ENCODE measurements at places on chromosomes 1 and 21. TPM values are rescaled to one million over a fixed set of nuclear protein-coding genes. Genes with fewer than 3 reads are reported as not detected.

Gene DVL1
- 82.8 TPM for total RNA-seq

Gene PDC
- total RNA-seq, result not detected

Gene CD48
- 3.3 TPM for total RNA-seq

Gene CNIH3
- total RNA-seq, result 2.6 TPM

Gene S100B
- 75.2 TPM for total RNA-seq

Gene LRRC38
- total RNA-seq, result 14.0 TPM

Gene IQCC
- 2.7 TPM for total RNA-seq

Gene SLC9C2
- total RNA-seq, result not detected
